ENCODE measurements at places on chromosomes 3 and 15. TPM values are rescaled to one million over a fixed set of nuclear protein-coding genes. Genes with fewer than 3 reads are reported as not detected.

PLCL2 gene
- 9.5 TPM for polyA plus RNA-seq

BMF gene
- 50.3 TPM for polyA plus RNA-seq

CDHR4 gene
- 4.4 TPM for polyA plus RNA-seq

HTR3E gene
- polyA plus RNA-seq, result not detected

GOLGA8Q gene
- polyA plus RNA-seq, result 2.2 TPM

FMN1 gene
- polyA plus RNA-seq, result 8.5 TPM

SH2D7 gene
- 0.27 TPM for polyA plus RNA-seq

DUOX1 gene
- 7.5 TPM for polyA plus RNA-seq

HIGD2B gene
- polyA plus RNA-seq, result not detected
